OCI-M1 (cell line): ENCODE measurements at places on chromosomes 16 and 17.

GRCh38 chr17:29250666-29251065, 4.0 kb downstream of the CRYBA1 start:
- no peak for DNase-seq

- peak; percentile 23 for DNase-seq
These were observed 571.0 kb upstream of the EEF2KMT start for GRCh38 chr16:5668553-5668952.

GRCh38 chr16:85398050-85398451, 215.1 kb upstream of the GSE1 start:
- no peak for DNase-seq

DNA sequence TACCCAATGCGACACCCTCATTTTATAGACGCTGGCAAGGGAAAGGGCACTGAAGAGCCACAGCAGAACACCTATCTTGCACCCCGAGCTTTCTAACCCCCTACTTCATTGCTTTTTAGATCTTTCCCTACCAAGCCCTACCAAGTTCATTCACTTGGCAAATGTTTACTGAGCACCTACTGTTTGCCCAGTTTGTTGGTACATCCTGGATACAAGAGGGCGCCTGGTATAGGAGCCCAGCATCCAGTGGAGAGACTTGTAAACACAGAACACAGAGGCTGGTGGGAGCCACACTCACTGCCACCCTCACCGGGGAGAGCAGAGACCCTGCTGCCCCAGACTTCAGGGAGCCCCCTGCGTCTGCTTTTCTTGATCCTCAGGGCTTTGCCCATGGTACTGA, 112.6 kb downstream of the GNAO1 start:
- no peak for DNase-seq

GRCh38 chr17:14704121-14704520, 403.2 kb downstream of the HS3ST3B1 start:
- DNase-seq, result no peak

DNA sequence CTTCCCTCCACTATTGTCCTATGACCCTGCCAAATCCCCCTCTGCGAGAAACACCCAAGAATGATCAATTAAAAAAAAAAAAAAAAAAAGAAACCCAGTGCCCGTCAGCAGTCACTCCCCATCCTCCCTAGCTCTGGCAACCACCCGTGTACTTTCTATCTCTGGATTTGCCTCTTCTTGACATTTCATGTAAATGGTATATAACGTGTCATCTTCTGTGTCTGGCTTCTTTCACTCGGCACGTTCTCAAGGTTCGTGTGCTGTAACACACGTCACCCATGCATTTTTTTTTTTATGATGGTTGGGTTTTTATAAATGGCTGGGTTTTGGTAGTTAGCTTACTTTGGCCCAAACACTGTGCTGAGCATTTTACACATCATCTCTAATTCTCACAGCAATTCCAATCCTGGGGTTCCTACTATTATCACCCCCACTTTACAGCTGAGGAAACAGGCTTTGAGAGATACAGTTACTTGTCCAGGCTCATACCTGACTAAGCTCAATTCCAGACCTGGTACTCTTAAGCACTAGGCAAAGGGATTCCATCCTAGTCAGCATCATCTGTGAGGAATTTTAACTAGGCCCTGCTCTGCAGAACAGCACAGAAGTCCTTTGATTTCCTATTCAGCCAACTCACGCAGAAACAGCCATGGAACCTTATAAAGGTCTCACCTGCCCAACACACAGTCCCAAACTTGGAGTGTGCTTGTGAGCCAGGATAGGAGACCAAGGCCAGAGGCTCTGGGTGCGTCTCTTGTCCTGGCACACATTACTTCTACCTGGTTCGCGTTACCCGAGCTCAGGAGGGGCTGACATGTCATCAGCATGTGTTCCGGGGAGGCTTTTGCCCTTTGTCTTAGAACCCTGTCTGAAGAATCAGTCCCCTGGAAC, 11.7 kb downstream of the NDUFAB1 start:
- no peak for DNase-seq

GRCh38 chr16:67264866-67265265, 14.5 kb upstream of the PLEKHG4 start:
- DNase-seq, result no peak

GRCh38 chr17:67615736-67616135, 102.0 kb upstream of the NOL11 start:
- no peak for DNase-seq

- DNase-seq, result no peak
These were observed 103.3 kb upstream of the CLEC3A start for GRCh38 chr16:77918809-77919707.

DNA sequence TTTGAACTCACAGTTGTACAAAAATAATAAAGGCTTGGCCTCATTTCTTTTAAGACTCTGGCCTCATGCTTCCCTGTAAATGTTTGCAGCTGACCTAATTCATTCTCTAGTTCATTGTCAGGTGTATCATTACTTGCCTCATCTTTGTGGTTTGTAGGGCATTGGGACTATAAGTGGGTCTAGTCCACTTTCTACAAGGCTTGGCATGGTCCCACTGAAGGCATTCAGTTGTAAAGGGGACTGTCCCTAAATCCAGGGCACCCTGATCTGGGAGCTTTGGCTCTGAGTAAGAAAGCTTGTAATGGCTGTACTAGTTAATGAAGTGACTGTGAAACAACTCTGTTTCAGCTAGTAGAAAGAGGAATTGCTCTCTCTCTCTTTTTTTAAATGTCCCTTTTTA, 2.7 kb downstream of the KCTD2 start:
- DNase-seq, result no peak

GRCh38 chr17:39098588-39098987, 52.8 kb downstream of the PLXDC1 start:
- DNase-seq, result no peak

GRCh38 chr17:50924800-50925199, 58.6 kb upstream of the TOB1 start:
- no peak for DNase-seq

DNA sequence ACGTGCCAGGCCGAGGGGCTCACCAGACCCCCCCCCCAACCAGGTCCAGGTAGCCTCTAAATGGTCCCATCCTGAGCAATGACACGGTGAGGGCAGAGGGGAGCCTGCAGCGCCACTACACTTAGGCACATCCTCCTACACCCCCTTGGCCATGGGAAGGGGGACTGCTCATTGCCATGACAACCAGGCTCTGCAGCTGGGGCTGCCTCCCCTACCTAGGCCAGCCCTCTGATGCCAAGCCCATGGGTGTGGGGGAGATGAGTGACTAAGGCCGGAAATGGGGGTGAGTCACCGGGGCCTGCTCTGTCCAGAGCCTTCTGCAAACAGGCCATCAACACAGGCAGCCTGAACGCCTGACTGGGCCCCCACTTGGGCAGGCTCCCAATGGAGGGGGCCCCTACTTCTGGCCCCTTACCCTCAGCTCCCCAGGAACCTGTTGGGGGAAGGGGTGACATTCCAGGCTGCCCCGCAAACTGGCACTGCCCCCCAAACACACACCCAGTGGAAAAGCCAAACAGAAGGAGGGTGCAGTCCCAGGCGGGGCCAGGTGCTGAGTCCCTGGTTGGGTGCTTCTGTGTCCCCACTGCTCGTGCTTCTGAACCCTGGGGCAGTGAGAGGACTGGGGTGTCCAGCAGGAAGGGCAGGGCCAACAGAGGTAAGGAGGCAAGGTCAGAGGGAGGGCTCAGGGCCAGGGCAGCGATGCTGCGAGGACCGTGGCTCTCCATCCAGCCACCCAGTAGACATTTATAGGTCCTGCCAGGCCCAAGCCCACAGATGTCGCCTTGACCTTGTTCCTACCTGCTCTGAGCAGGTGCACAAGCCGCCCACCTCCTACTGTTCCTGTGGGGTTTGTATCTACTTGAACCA, 8.2 kb downstream of the PLCD3 start:
- DNase-seq, result peak; percentile 53

DNA sequence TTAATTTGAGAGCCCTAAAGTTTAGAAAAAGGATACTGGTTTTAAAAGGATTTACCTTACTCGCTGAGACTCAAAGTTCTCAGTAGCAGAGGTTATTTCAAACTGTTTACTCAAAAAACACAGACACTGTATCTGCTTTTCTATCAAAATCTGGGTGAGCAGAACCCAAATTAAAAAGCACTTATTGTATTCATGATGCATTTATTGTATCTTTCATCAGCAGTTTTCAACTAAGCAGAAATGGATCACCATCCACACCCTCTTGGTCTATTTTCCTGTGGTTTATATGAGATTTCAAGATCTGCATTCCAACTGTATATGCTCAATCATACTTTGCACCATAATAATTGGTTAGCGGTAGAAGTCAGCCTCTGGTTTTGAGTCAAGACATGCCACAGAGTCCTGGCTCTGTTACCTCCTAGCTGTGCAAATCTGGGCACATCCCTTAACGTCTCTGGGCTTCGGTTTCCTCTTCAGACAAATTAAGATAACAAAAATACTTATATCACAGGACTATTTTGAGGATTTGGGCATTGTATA, 109.5 kb downstream of the ASIC2 start:
- no peak for DNase-seq

GRCh38 chr17:42514867-42515266, 21.2 kb upstream of the NAGLU start:
- DNase-seq, result no peak

DNA sequence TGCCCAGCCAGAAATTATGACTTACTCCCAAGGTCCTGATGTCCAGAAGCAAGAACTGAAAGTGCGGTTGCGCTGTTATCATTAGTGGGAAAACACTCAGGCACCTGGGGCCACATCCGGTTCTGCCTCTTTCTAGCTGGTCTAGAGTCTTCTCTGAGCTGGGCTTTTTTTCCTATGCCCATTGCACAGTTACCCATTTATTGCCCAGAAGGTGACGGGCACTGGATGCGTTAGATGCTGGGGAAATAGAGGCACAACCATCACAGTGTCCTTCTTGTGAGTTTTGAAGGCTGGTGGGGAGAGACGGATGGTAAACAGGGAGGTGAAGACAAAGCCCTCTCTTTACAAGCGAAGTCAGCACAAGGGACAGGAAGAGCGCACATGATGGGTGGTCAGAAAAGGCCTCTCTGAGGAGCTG, 37.7 kb downstream of the PLCG2 start:
- no peak for DNase-seq

- DNase-seq, result no peak
These were observed 7.4 kb upstream of the FASN start for GRCh38 chr17:82105417-82105881.

DNA sequence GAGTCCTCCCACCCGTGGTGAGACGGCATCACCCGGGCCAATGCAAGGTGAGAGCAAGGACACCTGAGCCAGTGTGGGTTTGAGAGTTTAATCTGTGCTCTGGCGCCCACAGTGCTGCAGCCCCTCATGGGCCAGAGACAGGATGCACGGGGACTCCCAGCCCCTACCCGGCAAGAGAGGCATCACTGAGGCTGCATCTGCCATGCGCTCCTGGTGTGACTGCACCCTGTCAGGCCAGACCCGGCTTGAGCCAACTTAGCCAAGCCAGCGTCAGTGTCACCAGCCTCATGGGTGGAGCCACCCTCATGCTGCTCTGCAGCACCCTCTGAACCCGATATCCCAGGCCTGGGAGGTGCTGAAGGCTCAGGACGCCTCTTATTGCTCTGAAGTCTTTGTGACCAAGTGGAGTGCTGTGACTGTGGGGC, 1.3 kb upstream of the BRICD5 start:
- no peak for DNase-seq

DNA sequence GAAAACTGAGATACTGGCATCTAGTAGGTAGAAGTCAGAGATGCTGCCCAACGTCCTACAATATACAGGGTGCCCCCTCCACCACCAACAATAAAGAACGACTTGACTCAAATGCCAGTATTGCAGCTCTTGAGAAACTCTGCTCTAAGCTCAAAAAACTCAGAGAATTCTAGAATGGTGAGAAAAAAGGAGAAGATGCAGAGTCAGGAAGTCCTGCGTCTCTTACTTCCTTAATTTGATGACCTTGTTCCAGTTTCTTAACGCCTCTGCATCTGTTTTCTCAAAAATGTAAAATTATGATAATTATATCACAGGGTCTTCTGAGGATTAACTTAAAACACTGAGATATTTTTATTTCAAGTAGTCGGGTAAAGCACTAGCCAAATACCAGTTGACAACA, 1.7 kb upstream of the HSBP1 start:
- peak; percentile 38 for DNase-seq

DNA sequence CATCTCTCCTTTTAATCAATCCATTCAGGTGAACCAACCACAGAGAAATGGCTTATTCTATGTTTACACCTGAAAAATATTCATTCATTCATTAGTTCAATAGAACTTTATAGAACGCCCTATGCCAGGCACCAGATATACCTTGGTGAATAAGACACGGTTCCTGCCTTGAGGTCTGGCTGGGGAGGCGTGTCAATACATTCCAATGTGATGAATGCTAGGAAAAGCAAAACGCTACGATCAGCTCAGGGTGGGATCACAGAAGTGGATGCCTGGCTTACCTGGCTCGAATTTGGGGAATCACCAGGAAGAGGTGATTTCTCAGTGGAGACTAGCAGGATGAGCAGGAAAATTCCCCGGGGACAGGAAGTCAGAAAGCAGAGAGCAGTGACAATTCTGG, 17.5 kb upstream of the WFIKKN2 start:
- DNase-seq, result no peak

DNA sequence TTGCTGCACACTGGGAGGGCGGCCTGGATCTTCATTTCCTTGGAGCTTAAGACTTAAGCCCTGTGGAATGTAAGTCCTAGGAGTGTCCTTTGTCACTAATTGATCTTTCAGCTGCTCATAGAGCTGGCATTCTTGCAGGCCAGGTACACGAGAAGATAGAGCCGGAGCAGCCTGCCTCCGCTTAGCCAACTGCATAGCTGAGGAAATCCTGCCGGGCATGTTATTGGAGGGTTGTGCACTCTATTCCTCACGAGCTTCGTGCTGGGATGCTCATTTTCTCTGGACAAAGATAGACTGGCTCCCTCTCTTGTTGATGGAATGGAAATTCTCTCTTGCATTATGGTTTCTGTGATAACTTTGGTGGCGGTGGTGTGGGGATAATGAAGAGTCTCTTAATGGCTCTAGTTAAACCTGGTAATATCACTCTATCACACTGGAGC, 76.9 kb downstream of the RPA1 start:
- DNase-seq, result no peak

DNA sequence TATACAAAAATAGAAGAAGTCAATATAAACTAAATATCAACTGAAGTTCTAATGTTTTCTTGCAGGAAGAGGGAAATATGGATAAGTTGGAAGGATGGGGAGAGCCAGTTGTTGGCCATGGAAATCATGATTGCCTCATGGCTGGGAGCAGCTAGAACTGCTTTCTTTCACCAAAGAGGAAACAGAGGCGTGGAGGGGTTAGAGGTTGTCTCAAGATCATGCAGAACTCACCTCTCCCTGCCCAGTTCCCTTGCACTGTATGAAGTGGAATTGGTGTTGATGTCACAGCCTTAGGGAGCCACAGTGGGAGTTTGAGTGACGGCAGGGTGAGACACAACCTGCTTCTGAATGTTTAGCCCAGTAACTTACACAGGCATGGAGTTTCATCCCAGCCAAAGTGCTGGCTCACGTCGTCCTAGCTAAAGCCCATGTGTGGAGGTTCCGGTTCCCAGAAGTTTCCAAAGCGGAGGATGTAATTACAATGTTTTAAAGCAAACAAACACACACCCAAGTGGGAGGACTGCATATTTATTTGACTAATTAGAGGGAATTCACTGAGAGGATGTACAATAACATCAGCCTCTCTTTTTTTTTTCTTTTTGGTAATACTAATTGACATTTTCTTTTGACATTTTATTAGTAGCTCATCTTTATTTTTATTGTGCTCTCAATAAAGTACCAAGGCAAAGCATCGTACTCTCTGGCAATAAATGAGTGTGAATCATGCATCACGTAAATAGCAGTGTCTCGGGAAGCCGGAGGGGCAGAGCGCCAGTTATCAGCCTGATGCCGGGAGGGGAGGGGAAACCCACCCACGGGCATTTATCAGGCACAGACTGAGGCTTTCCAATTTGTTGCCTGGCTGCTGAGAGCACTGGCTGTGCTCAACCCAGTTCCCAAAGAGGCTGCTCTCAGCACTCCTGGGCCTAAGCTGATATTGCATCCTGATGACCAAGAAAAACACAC, 118.7 kb upstream of the CDH5 start:
- no peak for DNase-seq
